GM13976 (cell line): ENCODE measurements at places on chromosomes 7 and 10.

DNA sequence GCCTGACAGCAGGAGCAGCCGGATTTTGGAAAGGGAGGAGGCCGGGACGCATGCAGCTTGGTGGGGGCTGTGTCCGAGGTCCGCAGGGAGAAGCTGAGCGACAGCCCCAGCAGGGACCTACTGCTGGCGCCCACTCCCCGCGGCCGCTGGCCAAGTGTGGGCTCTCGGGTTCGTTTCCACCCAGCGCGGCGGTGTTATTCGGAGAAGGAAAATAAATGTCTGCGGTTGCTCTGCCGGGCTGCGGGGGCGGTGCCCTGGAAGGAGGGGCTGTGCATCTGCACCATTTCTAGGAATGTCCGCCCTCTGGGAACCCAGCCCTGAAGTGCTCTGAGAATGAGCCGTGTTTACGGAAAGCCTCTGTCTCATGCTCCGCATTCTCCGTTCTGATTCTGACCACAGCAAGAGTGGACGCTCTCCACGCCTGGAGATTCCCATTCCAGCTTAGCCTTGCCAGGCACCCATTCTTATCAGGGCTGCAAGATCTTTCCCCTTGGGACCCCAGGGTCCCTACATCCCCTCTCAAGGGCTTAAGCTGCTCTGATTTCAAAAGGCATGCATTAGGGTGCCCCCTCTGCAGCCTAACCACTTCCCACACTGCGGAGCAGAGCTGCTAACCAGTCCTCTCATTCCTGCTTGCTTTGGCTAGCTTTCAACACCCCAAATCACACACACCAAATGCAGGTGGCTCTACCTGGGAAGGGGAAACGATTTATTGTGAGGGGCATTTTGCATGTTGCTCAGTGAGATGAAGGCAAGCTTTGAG, 256.6 kb upstream of the GLI3 start:
- DNase-seq: no peak

DNA sequence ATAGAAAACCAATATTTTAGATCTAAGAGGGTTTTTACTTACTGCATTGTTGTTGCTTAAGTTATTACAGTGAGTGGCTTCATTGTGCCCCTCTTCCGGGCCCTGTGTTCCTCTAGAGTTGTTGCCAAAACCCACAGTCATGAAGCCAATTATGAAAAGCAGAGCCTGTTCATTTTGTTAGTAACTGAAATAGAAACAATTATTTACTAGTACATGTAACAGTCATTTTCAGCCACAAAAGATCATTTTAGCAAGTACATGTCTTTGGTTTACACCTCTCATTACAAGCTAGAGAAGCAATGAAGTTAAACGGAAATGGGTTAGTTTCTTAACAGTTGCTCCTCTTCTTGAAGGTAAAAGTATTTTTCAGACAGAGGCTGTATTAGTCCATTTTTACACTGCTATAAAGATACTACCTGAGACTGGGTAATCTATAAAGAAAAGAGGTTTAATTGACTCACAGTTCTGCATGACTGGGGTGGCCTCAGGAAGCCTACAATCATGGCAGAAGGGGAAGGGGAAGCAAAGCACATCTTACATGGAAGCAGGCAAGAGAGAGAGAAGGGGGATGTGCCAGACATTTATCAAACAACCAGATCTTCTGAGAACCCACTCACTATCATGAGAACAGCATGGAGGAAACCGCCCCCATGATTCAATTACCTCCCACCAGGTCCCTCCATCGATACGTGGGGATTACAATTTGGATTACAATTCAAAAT, 380.5 kb downstream of the SFMBT2 start:
- DNase-seq: no peak

DNA sequence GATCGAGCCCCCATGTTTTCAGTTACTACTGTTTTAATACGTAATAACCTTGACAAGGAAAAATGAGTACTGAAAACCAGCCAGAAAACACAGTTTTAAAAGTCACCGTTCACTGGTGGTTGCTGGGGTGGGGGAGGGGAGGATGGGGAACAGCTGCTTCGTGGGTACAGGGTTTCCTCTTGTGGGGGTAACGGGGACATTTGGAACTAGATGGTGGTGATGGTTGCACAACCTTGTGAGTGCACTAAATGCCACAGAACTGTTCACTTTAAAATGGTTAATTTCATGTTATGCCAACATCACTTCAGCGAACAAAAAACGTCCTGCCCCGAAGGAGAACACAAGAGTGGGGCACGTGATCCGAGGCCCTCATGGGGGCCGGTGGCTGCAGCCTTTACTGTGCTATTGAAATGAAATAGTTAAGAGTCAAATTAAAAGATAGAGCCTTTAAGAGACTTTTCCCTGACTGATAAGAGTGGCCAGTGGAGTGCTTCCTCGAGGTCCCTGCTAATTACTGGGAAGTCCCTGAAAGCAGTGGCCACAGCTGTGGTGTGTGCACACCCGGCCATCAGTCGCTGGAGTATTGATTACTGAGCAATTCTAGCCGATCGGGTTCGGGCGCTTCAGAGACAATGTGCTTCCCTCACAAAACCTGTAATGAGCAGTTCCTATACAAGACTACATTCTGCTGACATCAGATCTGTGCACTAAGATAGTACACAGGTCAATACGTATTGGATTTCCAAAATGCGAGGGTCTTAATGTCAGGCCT, 80.3 kb downstream of the EBF3 start:
- no peak for DNase-seq

- DNase-seq: peak; percentile 71
Observed at GRCh38 chr7:108189733-108190388, 59.7 kb upstream of the LAMB4 start.

- DNase-seq: peak; percentile 38
Observed at GRCh38 chr7:130063036-130063435, 7.3 kb upstream of the KLHDC10 start.

DNA sequence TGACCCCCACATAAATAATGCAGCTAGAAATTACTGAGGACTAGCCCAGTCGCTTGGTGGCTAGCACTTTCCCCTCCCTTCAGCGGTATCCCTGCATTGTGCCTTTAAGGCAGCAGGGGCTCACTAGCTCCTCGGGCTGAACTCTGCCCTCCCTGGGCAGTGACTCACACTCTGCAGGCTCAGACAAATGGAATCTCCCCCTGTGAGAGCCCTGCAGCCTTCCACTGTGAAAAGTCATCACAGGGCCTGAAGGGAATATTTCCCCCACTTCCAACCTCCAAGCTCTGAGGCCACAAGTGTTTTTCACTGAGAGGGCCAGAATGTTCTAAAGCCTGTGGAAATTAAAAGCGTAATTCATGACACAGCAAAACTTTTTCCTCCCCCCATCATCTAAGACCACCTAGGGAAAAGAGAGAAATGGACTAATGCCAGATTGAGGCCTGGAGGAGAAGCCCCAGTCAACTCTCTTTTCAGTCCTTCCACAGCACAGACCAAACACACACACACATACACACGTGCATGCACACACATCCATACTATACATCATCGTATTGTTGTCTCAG, 93.6 kb upstream of the COL1A2 start:
- no peak for DNase-seq

- DNase-seq: no peak
Observed at GRCh38 chr10:95579835-95580535, 18.8 kb upstream of the SORBS1 start.

DNA sequence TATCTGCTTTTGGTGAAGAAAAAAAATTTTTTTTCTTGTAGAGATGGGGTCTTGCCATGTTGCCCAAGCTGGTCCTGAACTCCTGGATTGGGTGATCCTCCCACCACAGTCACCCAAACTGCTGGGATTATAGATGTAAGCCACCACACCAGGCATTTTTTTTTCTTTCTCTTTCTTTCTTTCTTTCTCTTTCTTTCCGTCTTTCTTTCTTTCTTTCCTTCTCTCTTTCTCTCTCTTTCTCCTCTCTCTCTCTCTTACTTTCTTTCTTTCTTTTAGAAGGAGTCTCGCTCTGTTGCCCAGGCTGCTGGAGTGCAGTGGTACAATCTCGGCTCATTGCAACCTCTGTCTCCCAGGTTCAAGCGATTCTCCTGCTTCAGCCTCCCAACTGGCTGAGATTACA, 3.5 kb upstream of the UBE2D4 start:
- no peak for DNase-seq

- DNase-seq: no peak
Observed at GRCh38 chr7:28003408-28003807, 177.2 kb downstream of the JAZF1 start.

GRCh38 chr10:3774018-3774813, 10.8 kb downstream of the KLF6 start:
- DNase-seq: no peak

DNA sequence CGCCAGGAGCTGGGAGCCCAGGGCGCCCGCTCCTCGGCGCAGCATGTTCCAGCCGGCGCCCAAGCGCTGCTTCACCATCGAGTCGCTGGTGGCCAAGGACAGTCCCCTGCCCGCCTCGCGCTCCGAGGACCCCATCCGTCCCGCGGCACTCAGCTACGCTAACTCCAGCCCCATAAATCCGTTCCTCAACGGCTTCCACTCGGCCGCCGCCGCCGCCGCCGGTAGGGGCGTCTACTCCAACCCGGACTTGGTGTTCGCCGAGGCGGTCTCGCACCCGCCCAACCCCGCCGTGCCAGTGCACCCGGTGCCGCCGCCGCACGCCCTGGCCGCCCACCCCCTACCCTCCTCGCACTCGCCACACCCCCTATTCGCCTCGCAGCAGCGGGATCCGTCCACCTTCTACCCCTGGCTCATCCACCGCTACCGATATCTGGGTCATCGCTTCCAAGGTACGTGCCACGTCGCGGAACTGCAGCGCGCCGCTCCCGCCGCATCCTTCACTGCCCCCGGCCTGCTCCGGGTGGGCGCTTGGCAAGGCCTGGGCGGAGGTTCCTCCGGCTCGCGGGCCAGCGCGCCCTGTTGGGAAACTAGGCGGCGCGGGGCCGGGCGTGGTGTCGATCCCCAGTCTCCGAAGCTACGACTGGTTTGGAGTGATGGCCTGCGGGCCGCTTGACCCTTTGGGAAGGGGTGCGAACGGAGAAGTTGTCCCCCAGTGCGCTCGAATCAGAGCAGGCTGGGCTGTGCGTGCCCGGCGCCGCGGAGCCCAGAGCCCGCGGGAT, 868 bp downstream of the EMX2 start:
- DNase-seq: peak; percentile 37

- DNase-seq: no peak
Observed at GRCh38 chr10:24009736-24010135, 199.2 kb upstream of the KIAA1217 start.

DNA sequence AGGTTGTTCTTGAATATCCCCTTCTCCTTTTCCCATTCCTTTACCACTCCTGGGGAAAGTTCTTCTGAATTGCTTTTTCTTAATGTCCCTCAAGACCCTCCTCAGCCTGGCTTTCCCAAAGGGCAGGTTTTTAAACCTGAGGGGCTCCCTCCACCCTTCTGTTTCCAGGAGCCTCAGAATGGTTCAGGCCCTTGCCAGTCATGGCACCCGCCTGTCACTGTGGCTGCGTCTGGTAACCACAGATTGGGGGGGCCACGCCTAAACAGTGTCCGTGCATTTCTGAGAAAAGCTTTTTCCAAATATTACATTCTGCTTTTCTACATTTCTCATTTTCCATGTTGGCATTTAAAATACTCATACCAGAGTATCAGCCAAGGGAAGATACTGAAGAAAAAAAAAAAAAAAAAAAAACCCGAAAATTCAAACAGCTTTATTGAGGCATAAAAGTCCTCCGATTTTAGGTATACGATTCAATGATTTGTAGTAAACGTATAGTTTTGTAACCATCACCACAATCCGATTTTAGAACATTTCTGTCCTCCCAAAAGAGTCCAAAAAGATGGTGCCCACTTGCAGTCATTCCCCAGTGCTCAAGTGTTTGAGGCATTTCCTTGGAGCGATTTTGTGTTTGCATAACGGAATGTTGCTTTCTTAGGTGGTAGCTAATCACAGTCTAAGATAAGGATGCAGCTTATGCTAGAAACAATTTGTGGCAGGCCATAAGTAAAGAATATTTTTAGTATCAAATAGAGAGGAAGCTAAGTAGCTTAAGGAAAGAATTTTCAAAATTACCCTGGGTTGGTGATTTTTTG, 22.1 kb downstream of the HKDC1 start:
- DNase-seq: no peak

GRCh38 chr7:154990964-154991540, 11.9 kb downstream of the PAXIP1 start:
- DNase-seq: no peak

DNA sequence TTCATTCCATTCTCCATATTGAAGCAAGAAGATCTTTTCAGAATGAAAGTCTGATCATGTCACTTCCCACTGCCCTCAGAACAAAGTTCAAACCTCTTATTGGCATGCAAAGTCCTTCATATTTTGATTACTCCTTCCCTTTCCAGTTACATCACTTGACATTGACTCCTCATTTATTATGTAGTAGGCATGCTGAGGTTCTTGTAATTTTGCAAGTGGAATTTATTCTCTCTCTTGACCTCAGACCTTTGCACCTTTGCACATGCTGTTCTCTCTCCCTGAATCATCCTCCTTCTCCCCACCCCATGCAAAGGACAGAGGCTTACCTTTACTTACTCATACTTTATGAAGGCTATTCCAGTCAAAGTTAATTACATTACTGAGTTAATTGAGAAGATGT, 13.0 kb downstream of the ITPRID1 start:
- no peak for DNase-seq

- DNase-seq: no peak
Observed at GRCh38 chr7:44269417-44269816, 56.0 kb downstream of the CAMK2B start.

GRCh38 chr10:30013757-30014156, 45.6 kb downstream of the JCAD start:
- no peak for DNase-seq

GRCh38 chr7:82204694-82205093, 238.9 kb downstream of the CACNA2D1 start:
- DNase-seq: no peak

DNA sequence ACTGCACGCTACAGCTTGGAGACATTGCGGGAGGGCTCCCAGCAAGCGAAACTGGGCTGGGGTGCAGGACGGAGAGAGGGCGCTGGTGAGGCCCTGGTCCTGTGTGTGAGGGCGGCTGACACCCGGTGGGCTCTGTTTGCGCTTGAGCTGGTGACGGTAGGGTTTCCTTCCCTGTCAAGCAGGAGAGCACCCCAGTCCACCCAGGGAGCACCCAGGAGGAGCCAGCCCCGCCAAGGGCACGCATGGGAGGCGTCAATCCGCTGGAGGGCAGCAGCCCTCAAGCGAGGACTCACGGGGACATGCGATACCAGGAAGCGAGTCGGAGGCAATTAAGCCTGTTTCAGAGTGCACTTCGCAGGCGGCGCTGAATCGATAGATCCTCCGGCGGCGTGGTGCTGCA, 109.4 kb downstream of the MAD1L1 start:
- DNase-seq: no peak
